ENCODE measurements at places on chromosomes 7 and 10. TPM values are rescaled to one million over a fixed set of nuclear protein-coding genes. Genes with fewer than 3 reads are reported as not detected.

Gene ABCA13
- total RNA-seq: 3.4 TPM

GRCh38 chr10:113124724-113125123 is 174.7 kb downstream of the TCF7L2 start:
- DNase-seq: no peak

GRCh38 chr10:92886334-92886961 is 38.1 kb downstream of the EXOC6 start:
- no peak for DNase-seq

Gene RAB19
- not detected for total RNA-seq

Gene SPDYE9
- not detected for total RNA-seq

- DNase-seq: no peak
Observed at GRCh38 chr7:38372290-38372689, 98.9 kb upstream of the TARP start.

DNA sequence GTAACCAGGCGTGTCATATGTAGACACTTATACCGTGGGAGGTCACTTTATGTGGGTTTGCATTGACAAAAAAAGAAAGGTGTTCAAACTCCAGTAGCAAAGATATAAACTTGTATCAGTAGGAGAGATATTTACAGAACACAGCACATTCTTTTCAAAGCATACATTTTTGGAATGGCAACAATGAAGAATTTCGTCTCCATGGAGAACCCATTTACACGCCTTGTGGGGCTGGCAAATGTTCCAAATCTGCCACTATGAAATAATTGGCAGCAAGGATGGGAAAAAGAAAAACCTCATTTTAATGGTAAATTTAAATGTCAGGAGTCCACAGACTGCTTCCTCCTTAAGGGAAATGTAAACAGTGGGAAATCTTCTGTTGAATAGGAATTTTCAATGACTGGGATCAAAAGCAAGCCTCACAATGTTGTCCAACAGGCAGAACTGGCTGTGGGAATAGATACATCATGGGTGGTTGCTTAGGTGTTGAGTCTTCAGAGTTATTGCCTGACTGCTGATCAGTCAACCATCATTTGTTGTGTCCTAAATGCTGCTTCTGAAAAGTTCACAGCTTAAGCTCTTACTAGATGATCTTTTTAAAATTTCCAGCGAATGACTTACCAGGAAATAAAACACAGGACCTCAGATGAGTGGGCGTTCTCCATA is 256.6 kb upstream of the SEMA3C start:
- no peak for DNase-seq

GRCh38 chr10:102555781-102556328 is 52.1 kb downstream of the SUFU start:
- DNase-seq: peak; percentile 42

- DNase-seq: no peak
Observed at GRCh38 chr7:3265388-3265787, 35.7 kb upstream of the SDK1 start.

Gene PRSS2
- not detected for total RNA-seq

DNA sequence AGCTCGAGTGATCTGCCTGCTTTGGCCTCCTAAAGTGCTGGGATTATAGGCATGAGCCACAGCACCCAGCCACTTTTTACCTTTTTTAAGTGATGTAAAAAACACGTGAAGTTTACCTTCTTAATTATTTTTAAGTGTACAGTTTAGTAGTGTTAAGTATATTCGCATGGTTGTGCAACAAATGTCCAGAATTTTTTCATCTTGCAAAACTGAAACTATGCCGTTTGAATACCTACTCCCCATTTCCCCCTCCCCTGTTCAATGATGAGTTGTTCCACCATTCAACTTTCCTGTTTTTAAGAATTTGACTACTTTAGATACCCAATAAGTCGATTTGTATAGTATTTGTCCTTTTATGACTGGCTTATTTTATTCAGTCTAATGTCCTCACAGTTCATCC is 10.9 kb downstream of the NRBF2 start:
- DNase-seq: no peak

DNA sequence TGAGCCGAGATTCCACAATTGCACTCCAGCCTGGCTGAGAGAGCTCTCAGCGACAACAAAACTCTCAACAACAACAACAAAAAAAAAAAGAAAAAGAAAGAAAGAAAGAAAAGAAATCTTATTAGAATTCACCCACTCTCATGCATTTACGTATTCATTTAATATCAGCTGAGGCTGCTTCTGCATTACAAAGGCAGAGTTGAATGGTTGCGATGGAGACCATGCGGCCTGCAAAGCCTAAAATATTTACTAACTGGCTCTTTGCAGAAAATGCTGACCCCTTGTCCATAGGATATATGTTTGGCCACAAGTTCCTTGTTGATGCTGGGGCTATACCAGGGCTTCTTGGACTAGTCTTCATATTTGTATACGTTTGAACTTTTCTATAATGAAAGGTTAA is 109.4 kb downstream of the SPDYE5 start:
- DNase-seq: no peak

DNA sequence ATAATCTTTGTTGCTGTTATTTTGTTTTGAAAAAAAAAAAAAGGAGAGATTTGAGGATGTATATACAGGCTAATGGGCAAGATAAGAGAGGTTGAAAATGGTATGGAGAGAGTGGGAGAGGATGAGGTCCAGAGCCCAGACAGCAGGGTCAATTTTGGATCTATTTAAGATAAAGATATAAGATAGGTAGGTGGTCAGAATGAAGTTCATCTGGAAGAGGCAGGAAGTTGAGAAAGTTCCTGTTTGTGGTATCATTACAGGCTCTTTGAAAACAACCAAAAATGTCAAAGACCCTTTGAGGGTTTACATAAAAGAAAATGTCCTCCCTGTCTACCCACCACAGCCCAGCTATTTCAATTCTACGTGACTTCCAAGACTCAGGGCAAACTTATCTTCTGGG is 7.5 kb downstream of the CEP41 start:
- no peak for DNase-seq

- DNase-seq: no peak
Observed at GRCh38 chr10:21757185-21757901, 223.3 kb downstream of the MLLT10 start.

DNA sequence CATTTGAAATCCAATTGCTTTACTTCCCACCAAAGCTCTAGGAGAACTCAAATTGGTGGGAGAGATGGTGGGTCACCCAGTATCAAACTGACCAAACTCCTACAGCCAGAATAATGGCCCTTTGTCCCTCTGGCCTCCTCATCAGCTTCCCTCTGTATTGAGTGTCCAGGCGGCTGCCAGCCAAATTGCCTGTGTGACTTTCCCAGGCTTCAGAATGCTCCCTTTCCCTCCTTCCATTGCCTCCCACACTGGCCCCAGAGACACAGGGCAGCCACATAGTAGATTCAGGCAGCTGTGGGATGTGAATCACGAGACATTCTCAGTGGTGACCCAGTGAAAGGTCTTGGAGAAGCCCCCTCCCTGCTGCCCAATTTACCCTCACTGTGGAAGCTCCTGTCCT is 12.7 kb upstream of the VDAC2 start:
- no peak for DNase-seq

Gene SFRP5
- total RNA-seq: not detected

DNA sequence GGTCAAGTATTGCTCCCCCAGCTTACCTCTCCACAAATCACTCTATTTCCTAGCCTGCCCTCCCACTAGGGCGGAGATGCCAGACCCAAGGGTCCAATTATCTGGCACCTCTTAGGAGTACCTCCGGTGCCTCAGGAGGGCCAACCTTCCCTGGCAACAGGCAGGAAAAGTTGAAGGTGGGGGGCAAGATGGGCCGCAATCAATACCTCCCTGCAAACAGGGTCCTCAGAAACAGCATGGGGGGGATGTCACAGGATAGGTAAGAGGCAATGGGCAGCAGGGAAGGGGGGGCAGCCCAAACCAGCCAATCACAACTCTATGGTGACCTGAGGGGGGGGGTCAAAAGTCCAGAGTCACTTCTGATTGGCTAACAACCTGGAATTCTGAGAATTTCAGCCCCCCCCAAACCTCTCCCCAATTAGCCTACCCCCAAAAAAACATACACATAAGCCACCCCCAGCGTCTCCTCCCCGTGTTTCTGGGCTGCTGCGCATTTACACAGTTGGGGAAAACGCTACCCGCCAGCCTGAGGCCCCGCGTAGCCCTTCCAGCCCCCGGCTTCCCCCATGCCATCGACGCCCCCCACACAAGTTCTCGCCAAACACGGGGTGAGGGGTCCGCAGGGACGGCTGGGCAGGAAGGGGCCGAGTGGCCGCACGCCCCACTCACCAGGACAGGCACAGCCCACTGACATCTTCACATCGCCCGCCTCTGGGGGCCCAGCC is 589 bp downstream of the LDB1 start:
- DNase-seq: peak; percentile 62

GRCh38 chr10:123382491-123382890 is 228.3 kb downstream of the BUB3 start:
- no peak for DNase-seq

GRCh38 chr10:88926566-88927415 is 25.8 kb downstream of the ACTA2 start:
- peak; percentile 70 for DNase-seq

- peak; percentile 36 for DNase-seq
Observed at GRCh38 chr7:3092468-3092867, 48.8 kb upstream of the CARD11 start.

Gene ZCWPW1
- 4.2 TPM for total RNA-seq

GRCh38 chr10:71633920-71634319 is 85.7 kb downstream of the C10orf105 start:
- DNase-seq: no peak

DNA sequence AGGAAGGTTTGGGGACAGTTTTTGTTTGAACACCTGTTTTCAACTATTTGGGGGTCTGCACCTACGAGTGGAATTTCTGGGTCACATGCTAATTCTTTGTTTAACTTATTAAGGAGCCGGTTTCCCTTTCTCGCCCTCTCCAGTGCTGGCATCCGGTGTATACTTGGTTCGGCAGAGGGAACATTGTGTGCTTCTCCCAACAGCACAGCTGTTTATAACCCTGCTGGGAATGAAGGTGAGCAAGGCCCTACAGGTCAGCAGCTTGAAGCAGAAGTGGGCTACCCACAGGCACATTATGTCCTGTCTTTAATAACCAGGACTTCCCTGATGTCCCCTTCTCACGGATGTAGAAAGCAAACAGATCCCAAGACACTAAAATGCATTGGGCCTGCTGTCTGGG is 87.5 kb upstream of the PDCD4 start:
- DNase-seq: peak; percentile 35

DNA sequence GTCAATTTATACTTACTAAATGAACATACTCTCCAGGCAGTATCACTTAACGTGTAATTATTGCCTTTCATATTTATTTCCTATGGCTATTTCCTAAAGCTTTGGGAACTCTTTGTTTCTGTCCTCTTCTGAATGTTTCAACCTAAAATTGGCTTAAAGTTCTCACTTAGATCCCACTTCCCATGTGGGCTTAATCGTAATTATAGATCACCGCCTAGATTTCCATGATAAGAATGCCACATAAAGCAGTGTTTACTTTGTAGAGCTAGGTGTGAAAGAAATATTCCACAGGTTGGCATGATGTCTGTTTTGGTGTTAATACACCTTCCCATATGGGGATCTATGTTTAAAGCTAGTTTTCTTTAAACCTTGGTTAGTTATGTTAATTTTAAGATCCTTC is 1.5 kb downstream of the HDAC9 start:
- no peak for DNase-seq

Gene TRPV5
- total RNA-seq: not detected

- DNase-seq: no peak
Observed at GRCh38 chr7:1246160-1246870, 13.6 kb downstream of the UNCX start.

DNA sequence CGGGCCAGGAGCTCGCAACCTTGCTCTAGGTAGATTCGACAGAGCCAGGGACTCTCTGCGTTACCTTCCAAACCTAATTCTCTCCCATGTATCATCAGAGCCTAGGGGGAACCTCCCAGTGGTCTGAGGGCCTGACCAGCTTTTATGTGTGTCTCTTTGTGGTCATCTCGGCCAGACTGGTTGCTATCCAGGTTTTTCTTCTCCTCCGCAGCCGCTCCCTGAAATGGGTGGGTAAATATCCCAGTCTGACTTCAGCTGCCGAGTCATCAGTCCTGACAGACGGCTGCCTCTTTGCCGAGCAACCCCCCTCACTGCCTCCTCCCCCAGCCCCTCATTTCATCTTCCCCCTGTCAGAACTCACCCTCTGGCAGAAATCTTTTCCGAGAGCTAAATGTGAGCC is 578.1 kb downstream of the LRMDA start:
- no peak for DNase-seq

GRCh38 chr7:7424151-7424873 is 111.4 kb downstream of the COL28A1 start:
- DNase-seq: peak; percentile 95

- no peak for DNase-seq
Observed at GRCh38 chr10:132712291-132712690, 73.7 kb downstream of the NKX6-2 start.

Gene HABP2
- not detected for total RNA-seq

- DNase-seq: no peak
Observed at GRCh38 chr7:86598721-86599120, 45.0 kb upstream of the GRM3 start.

Gene PAX4
- total RNA-seq: not detected

DNA sequence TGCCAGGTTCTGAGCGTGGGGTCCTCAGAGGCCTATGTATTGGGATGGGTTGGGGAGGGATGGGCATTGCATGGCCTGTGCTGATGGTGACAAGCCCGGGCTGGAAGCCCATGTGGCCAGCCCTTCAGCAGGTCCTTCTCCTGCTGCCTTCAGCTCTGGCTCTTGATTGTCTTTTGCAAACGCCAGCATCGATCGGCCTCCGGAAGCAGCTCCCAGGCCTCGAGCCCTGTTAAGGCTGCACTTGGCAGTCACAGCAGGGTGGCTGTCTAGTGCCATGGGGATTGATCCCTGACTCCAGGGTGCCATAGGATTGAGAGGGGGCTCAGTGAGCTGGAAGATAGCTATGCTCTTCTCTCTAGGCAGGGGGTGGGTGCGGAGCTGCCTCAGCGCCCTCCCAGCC is 51.4 kb downstream of the CDH23 start:
- no peak for DNase-seq

DNA sequence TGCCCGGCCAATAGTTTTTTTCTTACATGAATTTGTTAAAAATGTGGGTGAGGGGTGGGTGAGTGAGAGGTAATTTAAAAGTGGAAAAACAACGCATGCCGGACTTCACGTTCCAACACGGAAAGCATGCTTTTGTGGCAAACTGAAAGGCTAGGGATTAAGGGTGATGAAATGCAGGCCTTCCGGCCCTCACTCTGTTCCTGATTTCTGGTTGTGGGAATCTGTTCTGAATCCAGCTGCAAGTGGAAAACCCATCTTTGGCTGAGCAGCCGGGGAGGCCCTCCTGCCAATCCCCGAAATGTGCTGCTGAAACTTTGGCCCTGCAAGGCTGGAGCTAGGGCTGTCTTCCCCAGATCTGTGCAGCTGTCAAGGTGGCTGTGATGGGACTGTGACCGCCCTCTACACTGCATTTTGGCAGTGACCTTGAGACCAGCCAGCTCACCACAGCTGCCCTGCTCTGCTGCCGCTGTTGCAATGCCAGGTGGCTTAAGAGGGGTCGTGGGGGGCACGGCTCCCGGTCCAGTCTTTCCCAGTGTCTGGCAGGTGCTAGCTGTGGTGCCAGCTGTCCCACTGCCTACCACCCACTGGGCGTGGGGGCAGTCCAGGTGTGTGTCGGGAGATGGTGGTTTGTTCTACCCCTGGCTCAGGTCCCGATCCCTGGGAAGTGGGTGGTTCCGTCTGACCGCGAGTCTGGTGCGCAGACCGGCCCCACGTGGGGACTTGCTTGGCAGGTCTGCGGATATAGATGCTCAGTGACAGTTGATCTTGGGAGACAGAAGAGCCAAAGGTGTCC is 39.0 kb downstream of the TET1 start:
- peak; percentile 71 for DNase-seq
